ENCODE measurements at places on chromosomes 3 and 15.

DNA sequence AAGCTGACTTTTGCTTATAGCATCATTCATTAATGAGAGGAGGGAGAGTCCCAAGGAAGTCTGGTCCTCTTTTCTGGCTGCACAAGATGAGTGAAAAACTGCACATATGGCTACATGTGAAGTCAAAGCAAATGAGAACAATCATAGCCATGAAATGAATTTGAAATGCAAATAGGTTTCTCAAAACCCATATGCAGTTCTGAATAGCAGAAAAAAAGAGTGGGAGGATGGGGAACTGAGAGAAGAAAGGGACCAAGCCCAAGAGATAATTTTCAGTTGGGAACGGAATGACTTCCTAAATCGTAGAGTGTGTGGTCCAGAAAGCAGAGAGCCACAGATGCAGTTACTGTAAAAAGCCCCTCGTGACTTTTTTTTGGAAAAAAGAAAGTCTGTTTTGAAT lies 66.3 kb downstream of the GTPBP8 start:
- no peak for DNase-seq

DNA sequence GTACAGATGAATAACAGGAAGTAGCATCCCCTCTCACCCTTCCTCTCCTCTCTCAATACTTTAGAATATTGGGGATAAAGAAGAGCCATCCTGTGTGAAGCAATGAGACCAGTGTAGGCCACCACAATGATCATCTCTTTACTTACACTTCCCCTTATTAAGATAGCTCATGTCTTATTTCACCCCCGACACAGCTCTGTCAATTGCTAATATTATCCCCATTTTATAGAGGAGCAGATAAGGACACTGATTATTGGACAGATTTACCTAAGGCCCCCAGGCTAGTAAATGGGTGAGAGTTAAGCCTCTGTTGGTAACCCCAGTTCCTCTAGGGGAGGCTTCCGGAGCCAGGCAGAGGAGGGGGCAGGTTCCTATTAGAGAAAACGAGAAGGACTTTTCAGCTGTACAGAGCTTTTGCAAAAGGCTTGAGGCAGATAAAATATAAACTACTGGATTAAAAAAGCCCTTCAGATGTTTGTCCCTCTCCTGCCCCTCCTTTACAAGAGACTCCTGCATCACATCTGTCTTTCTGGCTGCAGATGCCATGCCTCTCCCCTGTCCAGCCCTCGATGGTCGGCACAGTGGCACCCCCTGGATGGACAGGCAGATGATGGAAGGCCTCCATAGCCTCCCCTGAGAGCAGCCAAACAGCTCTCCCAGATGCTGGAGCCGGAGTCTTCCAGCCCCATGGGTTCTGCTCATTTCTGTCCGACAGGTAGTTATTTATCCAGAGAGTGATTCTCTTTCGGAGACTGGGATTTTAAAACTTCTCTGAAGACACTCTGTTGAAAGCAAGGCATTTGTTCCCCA lies 49.4 kb upstream of the LCTL start:
- DNase-seq = no peak

- no peak for DNase-seq
These were observed 121.0 kb downstream of the ASB7 start for GRCh38 chr15:100723315-100723801.

GRCh38 chr15:36797128-36797527 lies 217.7 kb downstream of the CDIN1 start:
- no peak for DNase-seq

GRCh38 chr15:80152896-80153876 lies at the start of gene FAH:
Gene FAH, plus strand, starts transcription at chr15:80152999. Its CDS starts 56 bp downstream, at chr15:80153055.
- DNase-seq = no peak

DNA sequence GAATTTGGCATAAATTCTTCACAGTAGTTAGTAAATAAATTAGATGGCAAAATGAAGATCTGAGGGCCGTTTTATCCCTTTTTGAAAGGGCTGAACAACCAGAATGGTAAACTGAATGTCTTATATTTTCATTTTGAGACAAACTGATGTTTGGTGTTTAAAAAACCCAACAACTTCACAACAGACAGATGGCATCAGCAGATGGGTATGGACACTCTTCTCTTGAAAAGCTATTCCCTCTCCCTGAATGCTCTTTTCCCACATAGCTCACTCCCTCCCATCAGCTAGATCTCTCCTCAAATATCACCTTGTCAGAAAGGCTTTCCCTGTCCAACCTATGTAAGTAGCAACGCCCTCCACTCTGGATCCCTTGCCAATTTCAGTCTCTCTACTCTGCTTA lies 33.3 kb downstream of the EMC4 start:
- no peak for DNase-seq

- no peak for DNase-seq
These were observed 38.4 kb downstream of the KCNAB1 start for GRCh38 chr3:156158656-156159295.

- no peak for DNase-seq
These were observed 23.4 kb upstream of the ZFAND6 start for GRCh38 chr15:80036071-80036470.

DNA sequence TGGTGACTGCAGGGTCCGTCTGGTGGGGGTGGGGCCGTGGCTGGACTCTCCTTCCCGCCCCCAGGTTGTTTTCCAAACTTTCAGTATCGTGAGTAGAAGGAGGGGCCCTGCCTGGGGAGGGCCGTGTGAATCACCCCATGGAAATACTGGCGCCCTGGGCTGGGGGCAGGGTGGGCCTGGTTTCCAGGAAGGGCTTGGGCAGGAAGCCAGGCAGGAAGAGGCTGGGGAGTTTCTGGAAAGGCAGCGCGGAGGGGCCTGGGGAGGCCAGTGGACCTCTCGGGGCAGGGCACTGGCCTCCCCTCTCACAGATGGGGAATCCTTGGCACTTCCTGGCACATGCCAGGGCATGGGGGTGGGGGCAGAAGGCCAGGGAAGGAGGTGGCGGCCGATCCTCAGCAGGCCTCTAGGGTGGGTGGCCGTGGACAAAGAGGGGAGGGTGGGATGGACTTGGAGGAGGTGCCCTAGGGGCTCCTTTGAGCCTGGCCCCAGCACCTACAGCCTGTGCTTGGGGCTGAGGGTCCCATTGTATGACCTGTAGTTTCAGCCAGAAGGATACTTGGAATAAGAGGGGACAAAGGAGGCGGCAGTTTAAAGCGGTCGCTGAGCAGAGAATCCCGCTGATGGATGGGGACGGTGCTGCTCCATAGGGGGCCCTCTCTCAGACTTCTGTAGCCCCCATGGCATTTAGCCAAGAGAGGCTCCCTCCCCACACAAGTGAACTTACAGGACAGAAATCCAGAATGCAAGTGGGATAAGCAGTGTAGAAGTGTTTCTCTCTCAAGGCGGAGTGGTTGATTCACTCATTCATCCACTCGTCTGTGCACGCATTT lies 56.5 kb upstream of the GATA2 start:
- no peak for DNase-seq

- DNase-seq = no peak
These were observed 53.5 kb downstream of the MSL2 start for GRCh38 chr3:136142592-136142991.

DNA sequence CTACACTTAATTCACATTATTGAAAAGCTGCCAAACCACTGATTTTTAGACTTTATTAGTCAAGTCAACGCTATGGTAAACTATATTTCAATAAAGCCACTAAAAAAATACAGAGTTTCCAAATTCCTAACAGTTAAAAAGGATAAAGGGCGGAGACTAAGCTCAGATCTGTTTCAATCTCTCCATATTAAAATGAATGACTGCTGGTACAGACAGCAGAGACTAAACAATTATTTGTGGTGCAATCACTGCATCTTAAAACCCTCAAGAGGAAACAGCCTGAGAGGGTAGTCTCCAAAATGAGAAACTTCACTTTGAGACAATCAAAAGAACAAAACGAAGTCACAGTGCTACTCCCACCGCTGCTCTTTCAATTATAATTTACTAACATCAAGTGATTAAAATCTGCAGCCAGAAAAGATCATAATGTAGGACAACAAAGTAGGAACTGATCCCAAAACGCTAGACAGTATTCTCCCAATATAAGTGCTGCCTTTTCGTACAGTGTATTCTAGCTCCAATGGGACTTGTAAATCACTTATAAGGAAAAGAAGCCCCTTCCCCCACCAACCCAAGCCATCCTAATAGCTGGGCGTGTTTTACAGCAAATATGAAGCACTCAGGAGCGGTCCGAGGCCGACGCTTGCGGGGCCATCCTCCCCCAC lies 1.2 kb downstream of the UBP1 start:
- DNase-seq = no peak

DNA sequence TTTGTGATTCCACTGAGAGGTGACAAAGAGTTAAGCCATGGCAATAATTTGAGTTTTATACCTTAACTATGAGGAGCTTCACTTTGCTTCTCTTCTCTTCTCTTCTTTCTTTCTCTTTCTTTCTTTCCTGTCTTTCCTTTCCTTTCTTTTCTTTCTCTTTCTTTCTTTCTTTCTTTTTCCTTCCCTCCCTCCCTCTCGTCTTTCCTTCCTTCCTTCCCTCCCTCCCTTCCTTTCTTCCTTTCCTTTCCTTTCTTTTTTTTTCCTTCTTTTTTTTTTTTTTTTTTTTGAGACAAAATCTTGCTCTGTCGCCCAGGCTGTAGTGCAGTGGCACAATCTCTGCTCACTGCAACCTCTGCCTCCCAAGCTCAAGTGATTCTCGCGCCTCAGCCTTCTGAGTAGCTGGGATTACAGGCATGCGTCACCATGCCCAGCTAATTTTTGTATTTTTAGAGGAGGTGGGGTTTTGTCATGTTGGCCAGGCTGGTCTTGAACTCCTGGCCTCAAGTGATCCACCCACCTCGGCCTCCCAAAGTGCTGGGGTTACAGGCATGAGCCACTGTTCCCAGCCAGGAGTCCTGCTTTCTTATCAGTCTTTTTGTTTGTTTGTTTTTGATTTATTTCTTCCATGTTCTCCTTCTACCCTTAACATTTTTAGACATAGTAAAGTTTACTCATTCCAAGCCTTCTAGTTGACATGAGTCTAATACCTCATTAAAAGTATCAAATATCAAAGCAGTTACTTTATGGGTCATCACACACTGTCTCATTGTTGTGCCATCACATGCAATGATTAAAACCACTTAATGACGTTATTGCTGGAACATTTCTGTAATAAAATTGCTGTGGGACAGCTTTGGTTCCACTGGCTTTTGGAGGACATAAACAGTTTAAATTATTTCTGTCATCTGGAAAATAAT lies 29.9 kb downstream of the SLC49A4 start:
- DNase-seq = no peak

DNA sequence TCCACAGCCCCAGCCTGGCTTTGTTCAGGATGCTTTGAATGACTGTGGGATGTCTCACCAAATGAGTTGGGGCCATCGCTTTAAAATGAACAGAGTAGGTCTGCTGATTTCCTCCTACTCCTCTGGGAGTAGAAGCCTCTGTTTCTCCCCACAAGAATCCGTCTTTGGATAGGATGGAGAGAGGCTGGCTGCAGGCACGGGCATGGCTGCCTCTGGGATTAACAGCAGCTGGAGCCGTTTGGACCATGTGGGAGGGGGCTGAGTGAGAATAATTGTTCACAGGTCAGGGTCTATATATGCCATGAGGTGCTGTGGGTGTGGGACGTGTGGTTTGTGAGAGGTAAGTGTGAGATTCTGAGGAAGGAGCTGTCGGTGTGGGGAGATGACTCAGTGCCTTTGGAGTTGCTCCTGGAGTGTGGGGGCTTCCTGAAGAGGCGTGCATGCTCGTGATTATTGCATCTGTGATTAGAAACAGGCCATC lies 48.0 kb upstream of the APEH start:
- no peak for DNase-seq

GRCh38 chr15:68994981-68995761 lies 19.3 kb upstream of the NOX5 start:
- DNase-seq = no peak

GRCh38 chr3:106957029-106957428 lies 420.2 kb upstream of the CCDC54 start:
- DNase-seq = no peak

DNA sequence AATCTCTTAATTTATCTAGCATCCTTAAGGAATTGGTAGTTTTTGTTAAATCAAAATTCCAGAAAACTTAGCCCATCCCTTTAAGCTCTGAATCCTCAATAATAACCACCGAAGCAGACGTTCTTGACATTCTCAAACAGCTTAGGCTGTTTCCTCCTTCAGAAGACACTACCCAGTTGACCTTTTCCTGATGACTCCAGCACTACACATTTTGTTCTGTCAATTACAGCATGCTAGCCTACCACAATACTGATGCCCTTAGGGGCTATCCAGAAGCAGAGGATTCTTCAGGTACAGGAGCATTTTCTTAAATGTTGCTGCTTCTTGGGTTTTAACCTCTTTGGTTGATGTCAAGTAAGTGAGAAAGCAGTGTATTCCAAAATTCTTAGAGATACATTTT lies 33.4 kb downstream of the ETV5 start:
- DNase-seq = no peak

DNA sequence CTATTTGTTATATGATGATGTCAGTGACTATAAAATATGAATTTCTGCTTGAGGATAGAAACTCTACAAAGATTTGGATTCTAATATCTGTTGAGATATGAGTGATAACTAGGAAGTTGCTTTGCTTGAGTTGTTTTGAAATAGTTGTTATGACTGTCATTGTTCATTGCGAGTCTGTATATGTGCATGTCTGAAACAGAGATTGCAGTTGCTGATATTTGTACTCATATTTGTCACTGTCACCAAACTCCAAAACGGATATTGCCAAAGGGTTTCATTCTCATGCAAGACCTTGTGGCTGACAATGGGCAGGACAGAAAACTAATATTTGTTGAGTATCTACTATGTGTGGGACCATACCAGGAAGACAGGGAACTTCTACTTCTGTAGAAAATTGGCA lies 240.2 kb downstream of the CD47 start:
- DNase-seq = no peak

DNA sequence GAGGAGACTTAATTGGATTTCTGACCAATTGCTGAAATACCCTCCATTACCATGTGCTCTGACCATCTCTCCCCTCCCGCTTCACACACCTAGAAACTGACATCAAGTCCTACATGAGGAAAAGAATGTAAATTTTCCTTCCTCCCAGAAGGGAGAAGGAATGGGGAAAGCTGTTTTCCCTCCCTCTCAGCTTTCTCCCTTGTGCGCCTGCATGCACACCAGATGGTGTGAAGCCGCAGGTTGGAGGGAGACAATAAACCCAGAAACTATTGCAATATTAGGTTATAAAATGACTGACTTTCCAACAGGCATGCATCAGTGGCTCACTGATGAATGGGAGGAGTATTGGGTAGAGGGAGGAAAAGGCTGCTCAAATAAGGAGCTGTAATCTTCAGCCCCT lies 50.9 kb downstream of the MB21D2 start:
- DNase-seq = no peak

- no peak for DNase-seq
These were observed 53.8 kb upstream of the BOC start for GRCh38 chr3:113157408-113158030.
